ENCODE measurements at places on chromosomes 6 and 20.

DNA sequence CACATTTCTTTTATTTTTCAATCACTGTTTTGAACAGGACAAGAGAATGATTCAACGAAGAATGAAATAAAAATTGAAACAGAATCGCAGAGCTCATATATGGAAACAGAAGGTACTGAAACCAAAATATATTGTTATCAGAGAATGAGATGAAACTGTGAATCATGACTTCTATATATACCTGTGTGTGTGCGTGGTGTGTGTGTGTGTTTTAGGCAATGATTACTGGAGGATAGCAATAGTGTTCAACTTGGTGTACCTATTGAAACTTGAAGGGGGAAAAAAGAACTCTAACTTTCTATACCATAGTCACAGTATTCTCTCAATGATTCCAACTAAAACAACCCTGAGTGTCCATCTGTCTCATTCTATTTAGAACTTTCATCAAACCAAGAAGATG is 586.6 kb downstream of the KIF16B start:
- DNase-seq = no peak

GRCh38 chr6:113112086-113112485 is 745.1 kb upstream of the MARCKS start:
- no peak for DNase-seq

GRCh38 chr6:10453596-10453995 is 38.7 kb upstream of the TFAP2A start:
- no peak for DNase-seq

GRCh38 chr6:11366183-11366933 is 133.9 kb upstream of the NEDD9 start:
- peak; percentile 46 for DNase-seq

DNA sequence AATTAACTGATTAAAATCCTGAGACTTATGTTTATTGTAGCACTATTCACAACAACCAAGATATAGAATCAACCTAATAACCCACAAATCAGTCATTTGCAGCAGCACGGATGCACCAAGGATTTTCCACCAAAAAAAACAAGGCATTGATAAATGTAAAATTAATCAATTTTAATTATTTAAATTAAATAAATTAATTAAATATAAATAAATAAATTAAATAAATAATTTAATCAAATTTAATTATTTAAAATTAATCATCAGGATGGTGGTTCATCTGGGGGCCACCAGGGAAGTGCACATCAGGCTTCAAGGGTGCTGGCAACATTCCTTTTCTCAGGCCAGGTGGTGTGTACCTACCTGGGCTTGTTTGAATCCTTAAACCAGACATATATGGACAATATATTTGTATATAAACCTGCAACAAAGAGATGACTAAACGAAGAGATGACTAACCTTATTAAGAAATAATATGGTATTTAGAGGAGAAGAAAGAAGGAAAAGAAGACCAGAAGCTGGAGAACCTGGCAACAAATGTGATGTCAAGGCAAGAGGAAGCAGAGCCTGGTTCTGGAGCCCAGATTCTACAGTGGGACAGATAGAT is 89.2 kb downstream of the CD164 start:
- DNase-seq = no peak

DNA sequence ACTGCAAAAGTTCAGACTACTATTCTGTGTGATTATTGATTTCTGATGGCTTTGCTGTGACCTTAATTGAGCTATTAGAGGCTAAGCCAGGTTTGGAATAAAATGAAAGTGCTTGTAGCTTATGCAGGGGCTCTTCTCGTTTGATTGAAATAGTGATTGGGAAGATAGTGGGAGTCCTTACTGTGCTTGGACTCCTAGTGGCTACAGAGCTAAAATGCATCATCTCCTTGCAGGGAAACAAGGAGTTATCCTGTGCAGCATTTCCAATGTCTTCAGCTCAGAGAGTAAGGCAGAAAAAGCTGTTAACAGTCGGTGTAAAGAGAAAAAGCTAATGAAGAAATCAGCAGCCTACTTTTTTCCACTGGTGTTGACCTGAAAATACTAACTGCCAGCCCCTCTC is 173.5 kb downstream of the SLC35F1 start:
- DNase-seq = no peak

GRCh38 chr20:31681128-31681727 is 41.4 kb downstream of the BCL2L1 start:
- no peak for DNase-seq

DNA sequence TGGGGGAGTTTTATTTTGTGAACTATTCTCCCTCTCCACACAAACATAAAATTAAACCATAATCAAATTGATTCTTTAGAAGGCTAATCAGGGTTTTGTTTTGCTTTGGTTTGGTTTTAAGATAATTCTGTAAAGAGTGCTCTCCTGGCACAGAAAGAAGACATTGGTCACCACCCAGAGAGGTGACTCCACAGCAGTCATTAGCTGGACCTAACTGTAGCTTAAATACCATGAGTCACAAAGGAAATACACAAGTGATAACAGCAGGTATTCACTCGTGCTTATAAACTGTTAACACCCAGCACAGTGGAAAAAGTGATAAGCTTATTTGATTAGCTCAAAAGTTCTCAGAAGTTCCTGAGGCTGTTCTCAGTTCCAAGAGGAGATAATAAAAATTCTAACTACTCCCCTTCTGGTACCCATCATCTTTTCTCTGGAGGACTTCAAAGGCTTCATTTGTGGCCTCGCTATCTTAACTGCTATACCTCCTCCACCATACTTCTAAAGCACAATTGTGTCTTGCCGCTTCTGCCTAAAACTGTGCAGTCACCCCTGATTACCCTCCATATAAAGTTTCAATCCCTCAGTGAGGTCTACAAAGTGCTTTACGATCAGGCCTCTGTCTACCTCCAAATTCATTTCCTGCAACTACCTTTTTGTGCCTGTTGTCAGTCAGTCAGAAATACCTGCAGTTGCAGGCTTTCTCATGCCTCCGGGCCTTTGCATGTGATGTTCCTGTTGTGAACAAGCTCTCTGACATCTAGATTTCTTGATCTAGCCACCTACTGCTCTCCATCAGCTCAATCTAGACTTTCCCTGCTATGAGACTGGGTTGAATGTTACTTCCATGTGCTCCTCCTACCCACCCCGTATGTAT is 201.1 kb downstream of the SAMD5 start:
- DNase-seq = no peak

DNA sequence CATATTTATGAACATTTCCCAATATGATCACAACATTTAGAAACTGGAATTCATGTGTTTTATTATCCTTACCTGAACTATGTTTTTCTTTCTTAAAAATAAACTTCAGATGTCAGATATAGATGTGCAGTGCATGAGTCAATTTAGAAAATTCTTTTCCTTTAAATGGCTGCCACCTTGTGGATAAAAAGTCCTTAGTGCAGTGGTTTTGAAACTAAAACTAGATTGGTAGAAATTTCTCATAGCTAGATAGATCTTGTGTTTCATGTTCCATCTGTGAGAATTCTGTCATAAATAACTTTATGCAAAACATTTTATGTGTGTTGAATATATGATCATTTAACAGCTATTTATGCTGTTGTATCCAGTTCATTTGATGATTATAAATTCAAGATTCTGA is 134.9 kb downstream of the KLHL32 start:
- DNase-seq = no peak

- DNase-seq = no peak
Observed at GRCh38 chr6:164208371-164208770, 793.9 kb downstream of the QKI start.

DNA sequence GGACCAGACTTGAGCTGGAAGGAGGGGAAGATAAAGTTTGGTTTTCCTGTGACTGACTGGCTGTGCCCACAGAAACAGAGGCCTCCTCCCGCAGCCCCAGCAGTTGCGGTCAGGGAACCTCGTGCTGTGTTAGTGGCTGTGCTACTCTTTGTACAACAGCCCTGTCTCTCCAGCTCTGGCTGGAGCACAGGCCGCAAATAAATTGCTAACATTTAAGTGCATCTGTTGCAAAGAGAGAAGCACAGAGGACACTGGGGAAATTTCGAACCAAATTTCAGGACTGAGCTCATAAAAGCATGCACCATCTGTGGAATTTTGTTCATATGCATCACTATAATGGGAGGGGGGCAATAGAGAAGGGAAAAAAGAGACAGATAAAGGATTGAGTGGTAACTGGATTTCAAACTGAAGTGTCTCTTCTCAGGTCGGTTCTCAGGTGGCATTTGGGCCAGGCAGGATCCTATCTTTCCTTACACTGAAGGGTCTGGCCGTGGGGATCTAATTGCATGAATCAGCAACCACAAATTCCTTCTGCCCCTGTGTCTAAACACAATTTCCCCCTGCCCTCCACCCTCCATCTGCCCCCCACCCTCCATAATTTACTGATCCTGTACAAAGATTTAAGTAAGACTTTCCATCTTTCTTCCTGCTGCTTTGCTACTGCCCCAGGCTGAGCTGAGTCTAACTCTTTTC is 88.9 kb upstream of the ATXN1 start:
- DNase-seq = no peak

DNA sequence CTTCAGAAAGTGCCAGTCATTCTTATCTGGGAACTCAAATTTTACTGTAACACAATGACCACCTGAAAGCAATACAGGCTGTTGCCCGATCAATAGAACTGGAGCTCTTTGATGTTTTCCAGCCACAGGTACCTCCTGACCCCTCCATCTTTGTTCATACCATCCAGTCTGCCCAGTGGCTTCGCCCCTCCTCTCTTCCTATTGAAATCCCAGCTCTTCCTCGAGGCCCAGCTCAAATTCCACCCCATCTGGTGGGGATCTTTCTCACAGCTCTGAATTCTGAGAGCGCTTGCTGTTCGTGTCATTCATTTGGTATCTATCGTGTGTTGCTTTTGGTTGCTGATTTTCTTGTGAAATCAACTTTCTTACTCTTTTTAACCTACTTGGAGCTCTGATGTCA is 87.9 kb upstream of the CNKSR3 start:
- no peak for DNase-seq

DNA sequence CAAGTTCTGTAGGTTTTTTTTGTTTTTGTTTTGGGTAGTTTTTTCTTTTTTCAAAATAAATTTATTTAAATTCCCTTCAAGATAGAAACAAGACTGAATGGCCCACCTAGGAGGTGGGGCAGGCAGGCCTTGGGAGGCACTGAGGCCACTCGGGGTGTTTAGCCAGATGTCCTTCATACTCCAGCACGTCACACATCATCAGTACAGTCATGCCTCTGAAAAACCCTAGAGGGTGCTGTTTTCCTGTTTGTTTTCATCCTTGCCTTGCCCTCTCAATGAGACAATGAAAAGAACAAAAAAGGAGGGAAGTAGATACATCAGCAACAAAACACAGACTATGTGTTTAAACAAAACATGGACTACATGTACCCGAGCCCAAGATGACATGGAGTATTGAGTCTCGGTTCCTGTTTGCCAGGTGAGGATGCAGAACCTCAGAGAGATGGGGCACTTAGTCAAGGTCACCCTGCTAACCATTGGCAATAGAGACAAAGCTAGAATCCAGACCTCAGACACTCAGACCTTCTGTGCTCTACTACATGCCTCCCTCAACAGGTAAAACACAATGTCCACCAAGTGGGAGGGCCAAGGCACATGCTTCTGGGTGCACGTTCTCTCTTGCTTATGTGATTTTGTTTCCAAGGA is 26.8 kb upstream of the CLIC5 start:
- no peak for DNase-seq

DNA sequence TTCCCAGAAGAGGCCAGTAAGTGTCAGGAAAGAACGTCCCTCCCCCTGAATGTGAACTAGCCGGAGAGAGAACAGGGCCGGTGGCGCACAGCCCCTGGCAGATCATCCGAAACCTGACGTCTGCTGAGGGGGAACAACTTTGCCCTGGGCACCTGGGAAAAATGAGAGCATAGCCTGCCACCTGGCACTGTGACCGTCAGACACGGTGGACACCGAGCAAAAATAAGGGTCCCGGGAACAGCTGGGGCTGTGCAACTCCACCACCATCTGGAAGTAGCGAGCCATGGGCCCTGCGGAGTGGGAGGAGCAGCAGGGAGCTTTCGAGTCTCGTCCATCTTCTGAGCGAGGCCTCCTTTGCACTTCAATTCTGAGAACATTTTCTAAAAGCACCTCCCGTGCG is 110.8 kb downstream of the EDN3 start:
- DNase-seq = no peak

DNA sequence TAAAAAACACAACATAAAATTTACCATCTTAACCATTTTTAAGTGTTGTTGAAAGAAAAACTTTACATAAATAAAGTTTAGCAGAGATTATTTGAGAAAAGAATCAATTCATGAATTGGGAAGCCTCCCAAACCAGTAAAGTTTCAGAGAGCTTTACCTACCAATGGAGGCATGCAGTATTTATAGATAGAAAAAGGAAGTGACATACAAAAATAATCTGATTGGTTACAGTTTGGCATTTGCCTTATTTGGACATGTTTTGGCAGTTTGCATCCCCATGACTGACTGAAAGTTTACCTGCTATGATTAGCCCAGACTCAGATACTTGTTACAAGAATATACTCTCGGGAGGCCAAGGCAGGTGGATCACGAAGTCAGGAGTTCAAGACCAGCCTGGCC is 3.7 kb upstream of the CMTR1 start:
- peak; percentile 24 for DNase-seq

DNA sequence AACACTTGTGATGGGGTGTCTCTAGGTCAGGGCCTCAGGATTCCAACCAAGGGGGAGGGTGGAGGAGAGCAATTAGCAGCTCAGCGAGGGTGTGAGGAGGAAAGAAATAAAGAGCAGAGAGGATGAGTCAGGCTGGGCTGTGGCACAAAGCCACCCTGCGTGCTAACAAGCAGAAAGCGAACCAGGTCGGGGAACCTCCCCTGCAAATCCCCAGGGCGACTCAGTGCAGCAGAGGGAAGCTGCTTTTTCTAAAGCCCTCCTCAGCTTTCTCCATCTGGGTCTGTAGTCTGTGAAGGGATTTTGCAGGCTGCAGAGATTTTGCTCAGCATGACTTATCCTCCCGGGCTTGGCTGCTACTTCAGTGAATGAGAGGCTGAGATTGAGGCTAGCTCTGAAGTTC is 6.6 kb upstream of the SPO11 start:
- no peak for DNase-seq

DNA sequence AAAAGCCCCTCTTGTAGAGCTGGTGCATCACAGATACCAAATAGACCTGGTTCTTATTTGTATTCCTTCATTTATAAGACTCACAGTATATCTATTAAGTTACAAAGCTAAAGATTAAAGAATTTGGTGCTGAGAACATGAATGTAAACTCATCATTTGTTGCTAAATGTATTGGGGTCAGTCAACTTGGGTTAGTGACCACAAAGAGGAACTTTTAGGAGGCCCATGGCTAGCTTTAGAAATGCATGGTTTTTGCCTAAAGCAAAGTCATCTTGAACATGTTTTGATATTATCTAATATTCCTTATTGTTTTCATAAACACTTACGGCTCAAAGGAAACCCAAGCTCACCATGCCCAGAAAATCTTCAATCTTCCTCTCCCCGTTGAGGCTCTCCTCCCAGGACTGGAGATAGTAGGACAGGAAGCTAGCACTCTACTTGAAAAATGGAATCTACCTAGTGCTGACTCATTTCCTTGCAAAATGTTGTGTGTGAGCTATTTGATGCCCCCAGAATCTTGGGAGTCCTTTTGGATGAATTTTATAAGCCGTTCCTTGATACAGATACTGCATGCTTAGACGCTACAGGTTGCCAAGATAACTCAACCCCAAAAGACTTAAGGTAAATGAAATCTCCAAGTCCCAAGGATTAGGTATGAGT is 121.4 kb downstream of the BMP2 start:
- DNase-seq = no peak

Data from CD4-positive, CD25-positive, alpha-beta regulatory T cell (primary cell).